Gastrocnemius medialis (tissue), 4 donors: ENCODE measurements at places on chromosomes 4 and X.

DNA sequence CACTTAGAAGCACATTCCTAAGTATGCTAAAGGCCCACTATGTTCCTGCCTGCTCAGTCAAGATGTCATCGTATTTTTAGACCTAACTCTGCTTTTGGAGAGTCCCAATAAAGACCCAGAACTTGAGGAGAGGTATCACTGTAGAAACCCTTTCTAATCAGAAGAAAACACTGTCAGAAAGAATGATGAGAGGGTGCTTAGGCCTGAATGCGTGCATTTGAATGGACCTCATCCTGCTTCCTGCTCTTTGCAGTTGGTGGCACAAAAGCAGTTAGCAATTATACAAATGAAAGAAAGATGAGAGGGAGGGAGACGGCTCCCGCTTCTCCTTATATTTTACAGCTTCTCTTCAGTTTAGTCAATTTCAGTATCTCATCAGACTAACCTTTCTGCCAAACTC, 987.2 kb downstream of the CCSER1 start:
- DNase-seq: no peak

GRCh38 chr4:126850286-126850685, 782.5 kb upstream of the INTU start:
- DNase-seq: no peak

DNA sequence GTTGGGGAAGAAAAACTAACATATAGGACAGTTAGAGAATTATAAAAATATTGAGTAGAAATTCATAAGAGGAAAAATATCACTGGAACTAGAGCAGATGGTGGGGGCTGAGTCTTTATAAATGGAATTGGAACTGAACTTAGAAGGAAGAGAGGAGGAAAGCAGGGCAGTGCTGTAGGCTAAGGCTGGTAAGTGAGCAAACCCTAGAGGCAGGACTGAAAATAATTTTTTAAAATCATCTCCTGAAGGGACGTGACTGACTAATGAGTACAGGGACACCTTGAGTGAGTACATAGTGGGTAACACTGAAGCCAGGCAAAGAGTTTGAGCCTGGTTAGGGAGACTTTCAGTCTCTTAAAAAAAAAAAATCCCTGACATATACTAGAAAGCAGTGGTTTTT, 63.3 kb downstream of the GALNT7 start:
- DNase-seq: no peak

- no peak for DNase-seq
Observed at GRCh38 chr4:8343262-8343966, 73.9 kb downstream of the HTRA3 start.

DNA sequence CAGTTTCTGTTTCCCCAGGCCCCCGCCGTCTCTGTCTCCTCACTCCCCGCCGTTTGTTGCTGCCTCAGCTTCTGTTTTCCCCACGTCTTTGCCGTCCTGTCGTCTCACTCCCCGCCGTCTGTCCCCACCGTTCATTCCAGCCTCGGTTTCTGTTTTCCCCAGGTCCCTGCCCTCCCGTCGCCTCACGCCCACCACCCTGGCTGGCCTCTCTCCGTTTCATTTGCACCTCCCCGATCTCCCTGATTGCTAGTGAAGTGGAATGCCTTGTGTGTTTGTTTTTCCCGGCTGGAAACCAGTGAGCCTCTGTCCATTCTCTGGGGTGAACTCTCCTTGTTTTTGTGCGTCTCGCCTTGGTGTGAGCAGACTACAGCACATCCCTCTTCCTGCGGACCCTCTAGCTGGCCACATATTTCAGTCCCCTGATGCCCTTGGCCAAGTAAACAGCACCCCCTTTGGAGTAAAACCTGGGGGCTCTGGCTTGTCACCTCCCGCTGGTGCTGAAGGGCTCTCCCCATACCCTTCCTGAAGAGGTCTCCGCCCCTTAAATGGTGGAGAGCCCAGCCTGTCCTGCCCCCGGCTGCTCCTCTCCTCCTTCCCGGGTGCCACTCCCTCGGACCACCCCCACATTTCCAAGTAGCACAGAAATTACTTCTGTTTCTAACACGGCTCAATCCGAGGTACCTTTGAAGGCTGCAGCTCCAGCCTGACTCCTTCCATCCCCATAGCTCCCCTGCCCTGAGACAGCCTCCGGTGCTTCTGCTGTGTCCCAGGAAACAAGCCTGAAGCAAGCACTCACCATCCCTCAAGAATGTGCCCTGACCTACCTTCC, 13.2 kb downstream of the TMEM175 start:
- no peak for DNase-seq

DNA sequence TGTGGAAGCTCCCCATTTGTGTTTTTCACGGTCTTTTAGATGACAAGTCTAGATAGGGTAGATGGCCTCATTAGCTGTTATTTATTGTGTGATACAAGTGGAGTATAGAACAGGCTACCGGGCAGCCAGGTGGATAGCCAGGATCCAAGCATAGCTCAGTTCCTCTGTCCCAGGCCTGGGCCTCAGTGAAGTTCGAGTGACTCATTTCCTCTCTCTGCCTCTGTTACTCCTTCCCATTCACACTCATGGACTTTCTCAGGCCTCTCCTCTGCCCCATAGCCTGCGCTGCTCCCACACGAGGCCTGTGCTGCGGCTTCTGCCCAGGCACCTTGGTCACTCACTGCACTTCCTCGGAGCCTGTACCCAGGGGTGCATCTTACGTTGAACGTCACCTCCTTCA, 54.5 kb downstream of the TENM3 start:
- DNase-seq: no peak

DNA sequence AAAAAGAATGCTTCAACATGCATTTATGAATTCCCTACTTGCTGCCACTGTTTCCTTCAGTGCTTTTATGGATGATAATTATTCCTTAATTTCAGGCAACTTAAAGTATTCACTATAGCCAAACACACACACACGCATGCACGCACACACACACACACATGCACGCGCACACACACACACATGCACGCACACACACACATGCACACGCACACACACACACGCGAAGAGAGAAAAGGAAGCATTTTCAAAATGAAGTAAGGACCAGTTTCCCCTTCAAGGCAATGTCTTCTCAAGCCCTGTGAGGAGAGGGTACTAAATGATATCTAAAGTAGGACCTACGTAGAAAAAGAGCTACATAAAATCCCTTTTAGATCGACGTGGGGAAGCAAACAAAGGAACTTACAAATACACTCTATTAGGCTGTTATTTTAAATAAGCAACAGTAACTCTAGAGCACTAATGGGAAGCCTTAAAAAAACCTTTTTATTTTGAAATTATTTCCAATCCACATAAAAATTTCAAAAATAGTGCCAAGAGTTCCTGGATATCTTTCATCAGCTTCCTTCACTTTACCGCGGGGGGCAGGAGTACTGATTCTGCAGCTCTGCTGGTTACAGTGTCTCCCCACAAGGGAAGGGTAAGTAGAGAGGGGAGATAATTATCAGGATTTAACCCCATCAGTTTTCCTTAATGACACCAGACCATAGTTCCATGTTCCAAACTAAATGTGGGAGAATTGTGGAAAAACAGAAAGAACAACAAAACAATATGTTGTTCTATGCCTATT, 13.7 kb downstream of the IRF2 start:
- DNase-seq: no peak

- DNase-seq: no peak
Observed at GRCh38 chr4:53755656-53756055, 164.4 kb upstream of the LNX1 start.

DNA sequence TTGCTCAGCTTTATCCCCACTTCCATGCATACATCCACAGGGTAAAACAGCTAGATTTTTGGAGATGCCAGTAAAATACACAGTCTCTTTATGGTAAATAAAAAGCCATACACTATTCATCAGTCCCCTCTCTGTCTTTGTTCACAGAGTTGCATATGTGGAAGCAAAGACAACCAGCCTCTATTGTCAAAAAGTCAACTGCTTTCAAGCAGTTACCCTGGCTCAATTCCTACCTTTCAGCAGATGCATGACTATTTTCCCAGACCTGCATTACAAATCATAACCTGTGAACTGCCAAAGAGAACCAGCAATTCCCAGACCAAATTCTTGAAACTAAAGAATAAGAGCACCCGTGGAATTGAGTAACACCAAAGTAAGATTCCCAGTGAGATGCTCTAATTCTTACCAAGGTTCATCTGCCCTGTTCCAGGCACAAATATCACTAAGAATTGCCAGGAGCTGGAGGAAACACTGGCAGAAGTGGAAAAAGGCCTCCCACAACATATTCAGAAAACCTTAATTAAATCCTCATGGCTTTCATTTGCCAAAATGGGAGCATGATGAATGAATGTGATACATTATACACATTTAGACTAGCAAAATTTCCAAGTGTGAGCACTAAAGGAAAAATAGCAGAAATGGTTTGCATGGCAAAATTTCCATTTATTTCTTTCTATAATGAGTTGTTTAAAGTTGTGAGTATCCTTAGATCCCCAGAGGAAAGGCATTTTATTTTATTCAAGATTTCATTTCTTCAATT, 391.2 kb upstream of the ADGRL3 start:
- no peak for DNase-seq

DNA sequence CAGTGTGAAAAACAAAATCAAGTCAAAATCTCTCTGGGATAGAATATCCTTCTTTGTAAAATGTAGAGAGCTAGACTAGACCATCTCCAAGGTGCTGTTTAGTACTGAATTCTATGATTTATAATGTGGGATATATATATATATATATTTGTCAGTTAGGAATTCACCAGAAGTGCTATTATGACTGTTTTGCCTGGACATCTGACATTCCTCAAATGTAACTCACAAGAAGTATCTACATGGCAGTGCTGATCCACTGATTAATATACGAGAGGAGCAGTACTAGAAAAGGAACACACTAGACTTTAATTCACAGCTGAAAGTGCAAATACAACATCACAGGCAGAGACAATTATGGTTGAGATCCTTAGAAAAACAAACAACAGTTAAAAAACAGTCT, 208.9 kb downstream of the GBA3 start:
- DNase-seq: no peak

GRCh38 chr4:85153221-85153620, 186.7 kb upstream of the WDFY3 start:
- no peak for DNase-seq

- DNase-seq: no peak
Observed at GRCh38 chr4:114149-114548, 10.2 kb upstream of the ZNF718 start.

DNA sequence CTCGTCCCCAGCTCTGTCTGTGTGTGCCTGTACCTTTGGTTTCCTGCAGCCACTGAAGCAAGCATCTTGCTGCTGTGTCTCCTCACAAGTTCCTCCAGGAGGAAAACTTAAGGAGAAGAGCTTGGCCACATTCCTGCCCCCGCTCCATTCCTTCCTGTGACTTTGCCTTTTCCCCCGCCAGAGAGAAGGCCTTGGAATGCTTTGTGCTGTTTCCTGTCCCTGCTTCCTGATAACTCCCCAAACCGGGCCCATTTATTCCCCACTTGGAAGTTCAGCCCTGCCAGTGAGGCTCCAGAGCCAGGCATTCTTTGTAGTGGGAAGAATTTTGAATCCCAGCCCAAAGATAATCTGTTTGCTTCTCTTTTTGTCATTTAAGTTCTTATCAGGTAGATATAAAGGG, 33.1 kb downstream of the SMIM10L2A start:
- no peak for DNase-seq

DNA sequence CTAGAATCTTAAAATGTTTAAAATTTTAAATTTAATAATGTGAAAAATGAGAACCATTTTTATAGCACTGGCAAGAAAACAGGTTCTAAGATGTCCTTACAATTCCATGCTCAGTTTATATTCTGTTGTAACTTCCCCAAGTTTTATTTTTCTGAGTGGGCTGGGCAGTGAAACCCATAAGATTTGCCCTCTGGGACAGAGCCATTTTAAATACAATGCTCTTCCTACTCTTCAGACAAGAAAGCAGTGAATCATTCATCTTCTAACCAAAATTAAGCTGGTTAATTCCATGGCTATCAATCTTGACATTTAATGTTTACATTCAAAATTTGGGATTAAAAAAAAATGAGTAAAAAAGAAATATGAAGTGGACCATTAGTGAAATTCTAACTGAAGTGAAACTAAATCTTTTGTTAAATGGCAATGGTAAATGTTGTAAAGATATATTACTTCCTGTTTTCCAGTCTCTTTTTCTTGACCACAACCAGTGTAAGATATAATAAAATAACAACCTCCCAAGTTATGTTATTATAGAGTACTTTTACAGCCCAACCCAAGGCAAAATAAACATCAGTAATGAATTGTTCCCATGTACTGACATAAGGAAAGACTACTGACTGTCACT, 37.2 kb upstream of the PTPN13 start:
- no peak for DNase-seq

GRCh38 chr4:35933901-35934300, 310.4 kb downstream of the ARAP2 start:
- no peak for DNase-seq

DNA sequence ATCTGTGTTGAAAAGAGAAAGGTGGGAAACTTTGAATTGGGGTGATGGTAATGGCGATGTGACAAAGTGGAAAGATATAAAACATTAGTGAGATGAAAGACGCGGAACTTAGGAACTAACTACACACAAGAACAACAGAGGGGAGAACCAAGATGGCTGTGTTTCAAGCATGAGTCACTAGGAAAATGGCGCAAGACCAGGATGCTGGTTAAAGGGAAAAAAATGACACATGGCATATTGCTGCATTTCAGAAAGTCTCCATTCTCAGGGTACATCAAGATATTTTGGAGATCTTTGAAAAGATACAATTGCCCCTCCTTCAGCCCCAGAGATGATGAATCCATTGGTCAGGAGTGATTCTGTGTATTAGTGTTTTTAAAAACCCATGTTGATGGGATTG, 164.4 kb downstream of the FBXO8 start:
- DNase-seq: no peak
